ENCODE measurements at places on chromosomes 16 and 17. TPM values are rescaled to one million over a fixed set of nuclear protein-coding genes. Genes with fewer than 3 reads are reported as not detected.
A peak's percentile ranks its signal among the peaks of the same experiment; 100 is the strongest.

DNA sequence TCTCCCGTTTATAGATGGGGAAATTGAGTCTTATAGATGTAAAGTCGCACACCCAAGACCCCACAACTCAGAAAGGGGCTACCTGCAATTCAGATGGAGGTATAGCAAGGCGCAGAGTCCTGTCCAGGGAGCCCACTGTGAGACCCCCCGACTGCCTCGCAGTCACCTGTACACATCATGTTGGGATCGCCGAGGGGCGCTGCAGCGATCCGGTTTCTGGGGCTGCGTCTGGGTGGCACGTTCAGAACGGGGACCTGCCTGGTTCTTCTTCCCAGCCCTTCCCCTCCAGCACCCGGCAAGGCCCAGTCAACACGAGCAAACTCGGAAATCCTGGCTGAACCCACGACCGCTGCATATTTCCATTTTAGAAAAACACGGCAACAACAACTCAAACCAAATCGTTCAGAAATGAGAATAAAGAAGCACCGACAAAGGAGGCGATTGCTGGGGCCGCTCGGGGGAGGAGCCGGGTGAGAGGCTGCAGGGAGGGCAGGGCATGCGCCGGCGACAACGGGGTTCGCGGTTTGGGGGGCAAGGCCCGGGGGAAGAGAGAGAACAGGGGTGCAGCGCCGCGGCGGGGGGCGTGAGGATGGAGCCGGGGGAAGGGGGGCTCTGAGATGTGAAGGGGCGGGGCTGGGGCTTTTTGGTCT is 643 bp downstream of the HSDL1 start:
- DNase-seq = peak; percentile 75
- peak overlapping the region; percentile 89 for H3K27ac ChIP-seq
- no peaks in the 10 kb centered on the region for H3K27me3 ChIP-seq

DNA sequence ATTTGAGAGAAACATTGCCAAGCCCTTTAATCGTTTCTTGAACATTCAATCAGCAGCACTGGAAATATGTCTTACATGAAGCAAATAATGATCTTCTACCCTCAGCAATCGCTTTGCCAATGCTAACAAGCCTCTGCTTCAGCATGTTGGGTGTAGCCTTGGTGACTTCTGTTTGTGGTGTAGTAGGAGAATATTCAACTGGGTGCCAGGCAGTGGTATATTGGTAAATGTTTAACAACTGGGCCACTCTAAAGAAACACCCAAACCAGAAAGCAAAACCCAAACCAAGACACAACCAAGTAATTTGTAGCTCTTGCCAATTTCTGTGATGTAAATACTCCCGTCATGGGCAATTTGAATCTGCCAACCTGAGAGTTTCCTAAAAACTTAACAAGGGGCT is 9.7 kb downstream of the CDH13 start:
- no peak overlapping the region for H3K4me3 ChIP-seq
- H3K4me1 ChIP-seq = no peaks in the 10 kb centered on the region
- no peak for DNase-seq

Gene NPTX1
- total RNA-seq = 0.39 TPM

Gene ZG16
- total RNA-seq = not detected

GRCh38 chr16:17470908-17471718 is at the start of gene XYLT1:
XYLT1 (minus strand) TSS chr16:17470960; CDS start chr16:17470796, 164 bp downstream.
- peak within 1 kb of the TSS; percentile 55 for H3K27ac ChIP-seq
- peak within 1 kb of the TSS; percentile 19 for H3K4me3 ChIP-seq
- no peaks in the 10 kb centered on the region for H3K36me3 ChIP-seq
- H3K27me3 ChIP-seq = no peaks in the 10 kb centered on the region

DNA sequence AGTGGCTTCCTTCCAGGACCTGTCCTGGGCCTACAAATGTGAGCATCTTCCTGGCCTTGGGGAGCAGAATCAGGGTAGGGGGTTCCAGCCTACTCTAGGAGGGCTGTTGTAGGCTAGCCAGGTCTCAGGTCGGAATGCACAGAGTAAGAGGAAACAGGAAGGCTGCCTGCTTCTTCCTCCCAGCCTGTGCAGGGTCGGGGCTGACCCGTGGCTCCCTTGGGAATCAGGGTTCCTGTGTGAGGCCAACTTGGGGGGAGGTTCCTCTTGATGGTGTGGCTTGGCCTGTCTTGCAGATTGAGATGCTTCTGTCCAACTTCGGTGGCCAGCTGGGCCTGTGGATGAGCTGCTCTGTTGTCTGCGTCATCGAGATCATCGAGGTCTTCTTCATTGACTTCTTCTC is 32.3 kb downstream of the SCNN1G start:
- peaks cover 5% of the 10 kb centered on the region for H3K36me3 ChIP-seq
- no peak overlapping the region for H3K4me3 ChIP-seq
- no peak for DNase-seq
- no peak overlapping the region for H3K27ac ChIP-seq

- no peak overlapping the region for H3K27ac ChIP-seq
- no peaks in the 10 kb centered on the region for H3K4me1 ChIP-seq
- DNase-seq = no peak
- no peaks in the 10 kb centered on the region for H3K36me3 ChIP-seq
Observed at GRCh38 chr17:59530531-59530930, 34.9 kb upstream of the DHX40 start.

- H3K27me3 ChIP-seq = no peaks in the 10 kb centered on the region
- H3K4me1 ChIP-seq = peaks cover 15% of the 10 kb centered on the region
- H3K27ac ChIP-seq = peak overlapping the region; percentile 28
- peak; percentile 79 for DNase-seq
Observed at GRCh38 chr17:50266384-50267073, 7.7 kb upstream of the TMEM92 start.

- H3K27me3 ChIP-seq = no peaks in the 10 kb centered on the region
- no peak overlapping the region for H3K4me3 ChIP-seq
- H3K27ac ChIP-seq = no peak overlapping the region
- DNase-seq = no peak
- no peaks in the 10 kb centered on the region for H3K4me1 ChIP-seq
- H3K36me3 ChIP-seq = no peaks in the 10 kb centered on the region
Observed at GRCh38 chr16:3542601-3543373, 34.4 kb downstream of the NLRC3 start.

Gene SSTR5
- not detected for total RNA-seq

Gene HS3ST2
- total RNA-seq = 4.6 TPM

GRCh38 chr17:80485846-80486245 is 9.4 kb upstream of the NPTX1 start:
- H3K4me1 ChIP-seq = no peaks in the 10 kb centered on the region
- no peak overlapping the region for H3K27ac ChIP-seq
- no peak overlapping the region for H3K4me3 ChIP-seq
- H3K36me3 ChIP-seq = no peaks in the 10 kb centered on the region

Gene KRTAP9-4
- not detected for total RNA-seq

DNA sequence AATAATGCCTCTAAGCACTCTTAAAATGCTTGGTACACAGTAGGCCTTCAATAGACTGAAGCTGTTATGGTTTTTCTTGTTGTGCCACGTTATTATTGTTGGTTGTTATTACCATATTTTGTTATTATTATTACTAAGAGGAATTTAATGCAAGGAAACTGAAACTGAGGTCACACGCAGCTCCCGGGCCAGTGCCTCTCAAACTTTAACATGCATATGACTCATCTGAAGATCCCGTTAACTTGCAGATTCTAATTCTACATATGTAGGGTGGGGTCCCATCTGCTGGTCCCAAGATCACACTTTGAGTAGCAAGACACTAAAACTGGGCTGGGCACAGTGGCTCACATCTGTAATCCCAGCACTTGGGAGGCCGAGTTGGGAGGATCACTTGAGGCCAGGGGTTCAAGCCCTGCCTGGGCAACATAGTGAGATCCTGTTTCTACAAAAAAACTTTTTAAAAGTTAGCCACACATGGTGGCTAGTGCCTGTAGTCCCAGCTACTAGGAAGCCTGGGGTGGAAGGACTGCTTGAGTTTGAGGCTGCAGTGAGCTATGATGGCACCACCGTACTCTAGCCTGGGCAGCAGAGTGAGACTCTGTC is 888 bp downstream of the ACSM5 start:
- no peaks in the 10 kb centered on the region for H3K27me3 ChIP-seq
- DNase-seq = peak; percentile 25
- no peaks in the 10 kb centered on the region for H3K36me3 ChIP-seq
- H3K4me1 ChIP-seq = no peaks in the 10 kb centered on the region
- H3K4me3 ChIP-seq = no peak overlapping the region
- peak overlapping the region; percentile 60 for H3K27ac ChIP-seq

DNA sequence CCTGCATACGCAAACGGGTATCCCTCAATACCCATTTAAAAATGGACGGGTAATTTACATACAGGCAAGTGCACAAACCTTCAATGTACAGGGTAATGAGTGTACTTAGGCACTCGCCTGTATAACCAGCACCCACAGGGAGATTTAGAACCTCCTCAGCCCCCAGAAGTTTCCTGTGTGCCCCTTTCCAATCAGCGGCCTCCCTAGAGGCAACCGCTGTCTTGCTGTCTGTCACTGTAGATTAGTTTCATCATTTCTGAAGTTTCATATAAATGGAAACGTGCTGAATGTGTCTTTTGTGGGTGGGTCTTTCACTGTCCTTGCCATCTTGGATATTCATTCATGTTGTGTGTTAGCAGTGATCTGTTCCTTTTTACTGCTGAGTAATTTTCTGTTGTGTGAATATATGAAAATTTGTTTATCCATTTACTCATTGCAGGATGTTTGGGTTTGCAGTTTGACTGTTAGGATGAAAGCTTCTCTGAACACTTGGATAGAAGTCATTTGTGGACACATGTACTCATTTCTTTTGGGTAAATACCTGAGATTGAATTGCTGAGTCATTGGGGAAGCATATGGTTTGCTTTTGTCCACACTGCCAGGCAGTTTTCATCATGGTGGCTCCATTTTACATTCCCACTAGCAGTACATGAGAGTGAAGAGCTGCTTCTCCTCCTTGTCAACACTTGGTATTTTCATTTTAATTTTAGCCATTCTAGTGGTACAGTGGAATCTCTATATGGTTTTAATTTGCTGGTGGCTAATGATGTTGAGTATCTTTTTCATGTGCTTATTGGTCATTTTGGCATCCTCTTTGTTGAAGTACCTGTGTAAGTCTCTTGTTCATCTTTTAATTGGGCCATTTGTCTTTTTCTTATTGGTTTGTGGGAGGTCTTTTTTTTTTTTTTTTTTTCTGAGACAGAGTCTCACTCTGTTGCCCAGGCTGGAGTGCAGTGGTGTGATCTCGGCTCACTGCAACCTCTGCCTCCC is 2.1 kb upstream of the ADCY7 start:
- no peak overlapping the region for H3K27ac ChIP-seq
- peak; percentile 21 for DNase-seq
